Left renal cortex interstitium (tissue), 4 donors: ENCODE measurements at places on chromosomes 13 and 19.

GRCh38 chr19:22619371-22619770 is 14.8 kb upstream of the ZNF492 start:
- DNase-seq = no peak

DNA sequence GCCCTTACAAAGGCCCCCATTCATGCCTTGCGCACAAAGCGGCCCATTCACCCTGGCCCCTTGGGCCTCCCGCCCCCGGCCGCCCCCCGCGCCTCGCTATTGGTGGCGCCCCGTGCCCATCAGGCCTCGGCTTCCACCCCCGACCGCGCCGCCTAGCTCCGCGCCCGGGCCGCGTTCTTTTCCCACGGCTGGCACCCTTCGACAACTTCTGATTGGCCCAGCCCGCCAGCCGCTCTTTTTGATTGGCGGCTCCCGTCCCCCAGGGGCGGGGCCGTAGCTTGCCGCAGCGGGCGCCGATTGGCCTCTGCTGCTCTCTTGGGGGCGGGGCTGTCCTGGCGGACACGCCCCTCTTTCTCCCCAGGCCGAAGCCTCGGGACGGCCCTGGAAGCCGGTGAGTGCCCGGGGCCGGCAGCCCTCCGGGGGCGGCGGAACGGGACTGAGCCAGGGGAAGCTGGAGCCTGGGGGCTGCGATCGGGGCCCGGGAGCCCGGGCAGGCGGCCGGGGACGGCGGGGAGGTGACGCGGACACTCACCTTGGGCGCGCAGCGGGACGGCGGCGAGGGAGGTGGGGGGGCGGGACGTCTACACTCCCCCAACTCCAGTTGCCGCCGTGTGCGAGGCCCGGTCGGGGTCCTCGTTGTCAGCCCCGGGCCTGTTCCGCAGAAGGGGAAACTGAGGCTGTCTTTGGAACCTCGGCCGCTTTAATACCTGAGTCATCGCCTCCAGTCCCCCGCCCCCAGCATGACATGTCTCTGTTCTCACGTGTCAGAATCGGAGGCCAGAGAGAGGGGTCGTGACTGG is at the start of gene MYH14:
Gene MYH14 (plus strand): TSS at position 342 of the 800 bp plus-strand sequence. CDS start 6,744 bp downstream, outside the sequence.
- DNase-seq = peak; percentile 80

GRCh38 chr13:31020996-31021395 is 88.5 kb downstream of the TEX26 start:
- no peak for DNase-seq

- DNase-seq = no peak
These were observed 150.1 kb downstream of the OXGR1 start for GRCh38 chr13:96844195-96844594.

DNA sequence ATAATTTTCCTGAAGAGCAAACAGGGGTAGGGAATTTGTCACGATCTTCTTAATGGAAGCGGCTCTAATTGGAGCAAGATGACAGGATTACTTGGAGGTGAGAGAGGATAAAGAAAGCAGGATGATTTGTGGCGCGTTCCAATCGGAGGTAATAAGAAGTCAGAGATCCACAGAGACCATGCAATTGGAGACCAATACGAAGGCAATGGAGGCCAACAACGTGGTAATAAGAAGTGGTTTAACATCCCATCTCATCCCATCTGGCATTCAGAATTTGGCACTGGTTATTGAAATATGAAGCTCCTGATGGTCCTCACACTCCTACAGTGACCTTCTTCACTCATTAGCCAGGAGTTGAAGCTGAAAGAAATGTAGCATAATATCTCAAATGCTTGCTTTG is 130.6 kb downstream of the DLEU7 start:
- DNase-seq = no peak

GRCh38 chr13:75479102-75479740 is 2.7 kb downstream of the TBC1D4 start:
- no peak for DNase-seq

DNA sequence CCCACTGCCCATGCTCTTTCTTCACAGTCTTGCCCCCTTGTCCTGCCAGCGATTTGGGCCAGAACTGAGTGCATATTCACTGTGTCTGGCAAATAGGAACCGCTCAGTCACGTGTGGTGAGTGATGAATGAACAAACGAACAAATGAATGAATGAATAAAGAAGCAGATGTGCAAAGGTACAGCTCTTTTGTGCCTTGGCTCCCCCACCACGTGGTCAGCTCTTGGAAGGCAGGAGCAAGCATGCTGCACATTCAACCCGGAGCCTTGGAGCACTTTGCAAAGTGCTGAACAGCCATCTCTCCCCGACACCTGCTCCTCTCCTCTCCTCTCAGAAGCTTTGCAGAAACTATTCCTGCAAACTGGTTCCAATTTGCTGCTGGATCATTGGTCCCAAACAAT is 52.4 kb downstream of the LATS2 start:
- DNase-seq = no peak

DNA sequence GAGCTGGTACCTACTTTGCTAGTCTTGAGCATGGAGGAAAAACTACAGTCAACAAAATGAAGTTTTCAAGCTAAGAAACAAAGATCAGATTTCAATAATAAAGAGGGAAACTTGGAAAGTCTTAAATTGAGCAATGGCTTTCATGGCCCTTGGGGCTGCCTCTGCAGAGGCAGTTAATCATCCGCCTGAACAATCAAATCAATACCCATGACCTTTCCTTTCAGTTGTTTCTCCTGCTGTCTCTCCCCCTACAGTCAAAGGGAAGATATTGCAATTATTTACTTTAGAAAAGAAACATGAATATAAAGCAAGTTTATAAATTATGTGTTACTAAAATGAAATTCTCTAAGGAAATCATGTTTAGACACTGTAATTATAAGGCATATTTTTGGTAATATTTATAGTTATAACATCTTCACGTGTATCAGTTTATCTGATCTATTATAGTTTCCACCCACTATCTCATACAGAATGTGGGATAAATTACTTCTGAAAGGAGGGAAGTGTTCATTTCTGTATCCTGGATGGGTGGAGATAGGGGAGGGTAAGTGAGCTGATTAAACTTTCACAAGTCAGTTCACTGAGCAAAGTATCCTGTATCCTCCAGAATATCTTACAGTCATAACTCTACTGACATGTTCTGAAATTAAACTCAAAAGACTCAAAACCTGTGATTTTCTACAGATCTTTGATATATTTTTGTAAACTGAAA is 72.4 kb upstream of the TSC22D1 start:
- DNase-seq = peak; percentile 23

GRCh38 chr19:32241932-32242710 is 103.3 kb upstream of the ZNF507 start:
- DNase-seq = no peak

GRCh38 chr19:13553880-13554400 is 47.7 kb upstream of the CACNA1A start:
- no peak for DNase-seq

DNA sequence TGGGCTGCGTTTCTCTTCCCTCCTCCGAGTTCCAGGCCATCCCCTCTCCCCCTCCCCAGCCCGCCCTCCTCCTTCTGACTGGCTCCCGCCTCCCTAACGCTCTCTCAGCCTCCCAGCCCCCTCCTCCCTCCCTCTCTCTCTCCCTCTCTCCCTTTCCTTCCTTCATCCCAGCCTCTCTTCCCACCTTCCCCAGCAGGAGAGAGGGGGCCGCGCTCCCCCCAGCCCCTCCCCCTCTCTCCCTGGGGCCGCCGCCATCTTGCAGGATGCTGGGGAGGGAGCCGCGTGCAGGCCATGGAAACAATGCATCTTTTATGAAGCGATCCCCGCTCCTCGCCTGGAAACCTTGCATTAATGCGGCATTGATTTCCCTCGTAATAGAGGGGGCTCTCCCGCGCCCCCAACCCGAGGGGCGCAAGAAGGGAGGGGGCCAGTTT is 42.6 kb upstream of the ADGRL1 start:
- peak; percentile 79 for DNase-seq
